ENCODE measurements at places on chromosomes 13 and 19. TPM values are rescaled to one million over a fixed set of nuclear protein-coding genes. Genes with fewer than 3 reads are reported as not detected.

DNA sequence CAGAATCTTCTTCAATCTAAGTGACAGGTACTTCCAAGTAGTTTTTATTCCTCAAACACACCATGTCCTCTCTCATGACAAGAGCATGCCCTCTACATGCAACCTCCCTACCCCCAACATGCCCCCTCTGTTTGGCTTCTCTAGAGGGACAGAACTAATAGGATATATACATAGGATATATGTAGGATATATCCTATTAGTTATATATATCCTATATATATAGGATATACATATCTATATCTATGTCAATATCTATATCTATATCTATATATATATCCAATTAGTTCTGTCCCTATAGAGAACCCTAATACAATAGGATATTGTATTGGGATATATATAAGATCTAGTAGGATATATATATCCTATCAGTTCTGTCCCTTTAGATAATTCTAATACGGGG lies 701.9 kb upstream of the MIR17HG start:
- no peak for DNase-seq

DNA sequence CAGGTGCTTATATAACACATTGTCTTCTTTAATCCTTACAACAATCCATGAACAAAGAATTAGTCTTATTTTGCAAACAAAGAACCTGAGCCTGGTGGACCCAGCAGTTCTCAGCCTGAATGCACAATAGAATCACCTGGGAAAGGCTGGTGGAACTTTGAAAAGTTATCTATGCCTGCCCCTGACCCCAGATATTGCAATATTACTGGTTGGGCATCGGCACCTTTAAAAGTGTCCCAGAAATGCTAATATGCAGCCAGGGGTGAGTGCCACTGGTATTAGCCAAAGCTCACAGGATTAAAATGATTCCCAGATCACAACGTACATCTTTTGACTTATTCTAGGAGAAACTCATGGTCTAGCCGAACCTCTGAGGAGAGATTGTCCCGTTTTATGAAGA lies 268.8 kb downstream of the KLF5 start:
- DNase-seq, result no peak

DNA sequence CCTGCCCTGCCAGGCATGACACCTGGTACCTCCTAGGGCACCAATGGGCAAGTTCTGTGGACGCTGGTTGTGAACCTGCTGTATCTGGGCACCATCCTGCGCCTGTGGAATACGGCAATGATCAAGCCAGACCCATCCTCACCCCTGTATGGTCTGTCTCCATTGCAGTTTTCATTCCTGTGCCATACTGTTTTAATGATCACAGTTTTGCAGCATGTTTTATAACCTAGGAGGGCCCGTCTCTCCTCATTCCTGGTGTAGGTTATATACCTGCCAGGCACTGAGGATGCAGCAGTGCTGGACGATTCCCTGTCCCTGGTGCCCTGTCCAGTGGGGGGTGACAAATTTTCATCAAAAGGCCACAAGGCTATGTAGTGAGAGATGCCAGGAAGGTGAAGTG lies 5.6 kb downstream of the TBC1D17 start:
- no peak for DNase-seq

Gene CD37
- not detected for total RNA-seq

Gene PSG11
- 0.49 TPM for total RNA-seq
